NCI-H526 treated with DMSO at 0.1 percent for 48 hours (cell line): ENCODE measurements at places on chromosomes 7 and 10.

GRCh38 chr7:124992851-124993562 is 63.4 kb upstream of the POT1 start:
- DNase-seq: no peak

GRCh38 chr10:109696981-109697775 is 226.1 kb downstream of the XPNPEP1 start:
- no peak for DNase-seq

DNA sequence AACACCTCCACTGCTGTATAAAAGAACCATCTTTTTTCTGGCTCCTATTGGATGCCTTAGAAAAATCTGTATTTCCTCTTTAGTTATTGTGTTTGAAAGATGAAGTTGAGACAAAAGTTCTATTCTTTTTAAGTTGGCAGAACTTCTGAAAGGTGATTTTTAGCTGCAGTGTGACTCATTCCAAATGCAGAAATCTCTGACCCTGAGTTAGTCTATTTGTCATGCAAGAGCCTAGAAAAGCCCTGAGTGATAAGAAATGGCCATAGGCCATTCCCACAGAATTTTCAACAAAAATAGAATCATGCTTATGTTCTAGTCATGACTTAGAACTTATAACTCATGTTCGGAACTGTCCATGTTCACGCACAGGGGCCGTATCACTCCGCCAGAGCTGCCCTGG is 89.1 kb downstream of the EGFR start:
- DNase-seq: no peak

- DNase-seq: no peak
Observed at GRCh38 chr7:114368492-114368891, 46.1 kb upstream of the FOXP2 start.

GRCh38 chr10:77716458-77717317 is 79.1 kb upstream of the KCNMA1 start:
- DNase-seq: no peak

DNA sequence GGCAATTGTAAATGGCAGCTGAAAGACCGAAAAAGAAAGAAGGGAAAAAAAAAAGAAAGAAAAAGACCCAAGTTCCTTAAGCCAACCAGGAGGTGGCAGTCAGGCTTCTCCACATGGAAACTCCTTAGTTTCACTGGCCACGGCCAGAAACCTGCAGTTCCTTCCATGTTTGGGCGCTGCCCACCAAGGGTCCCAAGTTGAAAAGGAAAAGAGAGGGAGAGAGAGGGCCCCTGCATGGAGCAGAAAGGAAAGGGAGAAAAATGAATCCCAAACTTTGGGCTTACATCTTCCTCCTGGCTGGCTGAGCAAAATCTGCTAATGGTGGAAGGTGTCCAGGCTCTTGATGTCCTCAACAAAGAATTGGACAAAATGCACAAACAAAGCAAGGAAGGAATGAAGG is 31.8 kb upstream of the ABCA13 start:
- DNase-seq: no peak

- no peak for DNase-seq
Observed at GRCh38 chr10:125768219-125768855, 7.3 kb downstream of the MMP21 start.

GRCh38 chr7:144018065-144018464 is 17.9 kb downstream of the OR6B1 start:
- no peak for DNase-seq

GRCh38 chr7:71272509-71273490 is 140.9 kb downstream of the GALNT17 start:
- DNase-seq: no peak

DNA sequence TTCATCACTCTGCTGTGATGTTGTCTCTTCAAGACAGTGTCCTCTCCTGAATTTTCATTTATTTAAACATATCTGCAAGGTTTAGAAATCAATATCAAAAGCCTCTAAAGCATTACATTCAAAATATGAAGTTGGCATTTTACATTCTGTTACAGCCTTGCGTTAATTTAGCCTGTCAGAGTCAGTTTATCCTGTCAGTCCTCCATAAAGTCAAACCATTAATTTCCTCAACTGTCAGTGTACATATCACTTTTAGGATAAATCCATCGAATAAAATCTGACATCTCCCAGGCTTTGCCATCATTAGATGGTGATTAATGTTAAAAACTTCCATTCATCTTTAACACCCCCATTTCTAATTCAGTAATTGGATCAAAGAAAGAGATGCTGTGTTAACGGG is 77.0 kb downstream of the NPY start:
- DNase-seq: no peak

- no peak for DNase-seq
Observed at GRCh38 chr7:134444961-134445315, 14.0 kb downstream of the AKR1B1 start.

DNA sequence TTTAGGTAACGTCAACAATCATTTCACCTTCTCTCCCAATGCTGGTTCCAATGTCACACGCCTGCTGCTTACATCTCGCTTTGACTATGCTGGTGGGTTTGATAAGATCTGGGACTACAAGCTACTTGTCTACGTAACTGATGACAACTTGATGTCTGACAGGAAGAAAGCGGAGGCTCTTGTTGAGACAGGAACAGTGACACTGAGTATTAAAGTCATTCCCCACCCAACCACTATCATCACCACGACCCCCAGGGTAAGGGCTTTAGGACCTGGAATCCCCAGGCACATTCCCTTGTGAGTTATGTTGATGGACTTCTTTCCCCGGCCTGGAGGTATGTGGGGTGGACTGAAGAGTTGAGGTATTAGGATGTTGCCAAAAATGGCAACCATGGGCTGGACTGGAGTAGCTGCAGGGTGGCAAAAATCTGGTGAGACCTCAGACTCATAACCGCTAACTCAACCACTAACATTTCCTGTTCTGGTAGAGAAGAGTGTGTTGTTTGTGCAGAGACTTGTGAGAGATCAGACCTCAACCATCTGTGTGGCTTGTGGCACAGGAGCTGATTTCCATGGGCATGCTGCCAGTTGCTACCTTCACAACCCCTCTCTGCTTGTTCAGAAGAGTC is 59.2 kb downstream of the CDHR3 start:
- peak; percentile 76 for DNase-seq

DNA sequence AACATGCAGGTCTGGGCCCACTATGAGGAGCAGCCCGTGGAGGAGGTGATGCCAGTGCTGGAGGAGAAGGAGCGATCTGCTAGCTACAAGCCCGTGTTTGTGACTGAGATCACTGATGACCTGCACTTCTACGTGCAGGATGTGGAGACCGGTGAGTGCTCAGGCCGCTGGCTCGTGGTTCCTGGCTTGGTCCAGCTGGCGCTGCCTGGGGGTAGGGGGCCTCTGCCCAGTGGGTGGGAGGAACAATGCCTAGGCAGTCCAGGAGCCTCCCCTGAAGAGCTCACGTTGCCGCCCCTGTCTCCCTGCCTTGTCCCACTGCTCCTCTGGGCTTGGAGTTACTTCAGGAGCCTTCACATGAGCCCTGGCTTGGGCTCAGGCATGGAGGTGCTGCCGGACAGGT is 50.1 kb upstream of the LRRC4 start:
- DNase-seq: no peak

GRCh38 chr10:95374597-95375209 is 83.9 kb upstream of the PDLIM1 start:
- DNase-seq: peak; percentile 32

- no peak for DNase-seq
Observed at GRCh38 chr10:79319115-79319771, 28.0 kb upstream of the PPIF start.

GRCh38 chr7:26365901-26366275 is 74.2 kb downstream of the SNX10 start:
- no peak for DNase-seq

DNA sequence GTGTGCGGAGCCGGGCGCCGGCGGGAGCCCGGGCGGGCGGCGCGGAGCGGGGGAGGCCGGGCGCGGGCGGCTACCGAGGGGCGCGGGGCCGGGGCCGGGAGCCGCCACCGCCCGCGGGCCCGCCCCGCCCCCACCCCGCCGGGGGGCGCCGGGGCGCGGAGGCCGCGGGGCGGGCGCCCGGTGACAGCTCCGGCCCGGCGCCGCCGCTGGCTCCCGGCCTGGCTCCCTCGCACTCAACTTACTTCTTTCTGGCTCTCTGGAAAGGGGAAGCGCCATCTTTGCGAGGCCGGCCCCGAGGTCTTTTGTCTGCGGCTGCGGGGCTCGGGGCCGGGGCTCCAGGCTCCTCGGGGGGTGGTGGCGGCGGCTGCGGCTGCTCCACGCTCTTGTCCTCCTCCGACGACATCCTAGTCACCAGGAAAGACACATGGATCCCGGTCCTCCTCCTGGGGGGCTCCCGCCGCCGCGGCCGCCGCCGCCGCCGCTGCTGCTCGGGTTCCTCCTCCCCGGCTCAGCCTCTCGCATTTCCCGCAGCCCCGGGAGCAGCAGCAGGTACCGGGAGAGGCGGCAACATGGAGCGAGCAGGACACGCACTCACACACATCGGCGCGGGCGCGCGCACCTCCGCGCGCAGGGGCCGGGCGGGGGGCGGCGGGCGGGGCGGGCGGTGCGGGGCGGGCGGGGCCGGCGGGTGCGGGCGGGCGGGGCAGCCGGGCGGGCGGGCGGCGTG is at the start of gene KMT2C:
KMT2C (minus strand) TSS at position 620 of the 727 bp plus-strand sequence; CDS start at position 403, 217 bp downstream.
- peak; percentile 69 for DNase-seq

GRCh38 chr7:13725591-13725990 is 263.9 kb downstream of the ETV1 start:
- DNase-seq: no peak

DNA sequence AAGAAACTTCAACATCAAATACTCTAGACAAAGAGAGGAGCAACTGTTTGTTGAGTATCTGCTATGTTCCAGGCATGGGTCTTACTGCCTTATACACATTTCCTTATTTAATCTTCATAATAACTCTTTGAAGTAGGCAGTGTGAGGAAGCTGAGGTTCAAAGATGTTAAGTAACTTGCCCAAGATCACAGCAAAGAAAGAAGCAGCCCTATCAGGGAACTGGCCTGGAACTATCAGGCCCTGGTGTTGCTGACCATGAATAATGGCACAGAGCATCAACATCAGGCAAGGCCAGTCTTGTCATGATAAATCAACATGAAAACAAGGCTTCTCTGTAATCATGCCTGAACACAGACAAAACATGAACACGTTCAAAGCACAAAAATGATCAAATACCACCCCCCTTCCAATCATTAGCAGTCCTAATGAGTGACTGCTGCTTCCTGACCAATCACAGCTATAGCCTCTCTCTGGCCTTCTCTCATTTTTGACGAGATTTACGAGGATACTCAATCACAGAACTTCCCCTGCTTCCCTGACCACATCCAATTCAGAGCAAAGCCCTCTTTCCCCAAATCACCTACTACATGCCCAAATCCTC is 2.3 kb downstream of the GSDME start:
- DNase-seq: no peak

- DNase-seq: no peak
Observed at GRCh38 chr7:132394283-132395198, 181.7 kb downstream of the PLXNA4 start.

DNA sequence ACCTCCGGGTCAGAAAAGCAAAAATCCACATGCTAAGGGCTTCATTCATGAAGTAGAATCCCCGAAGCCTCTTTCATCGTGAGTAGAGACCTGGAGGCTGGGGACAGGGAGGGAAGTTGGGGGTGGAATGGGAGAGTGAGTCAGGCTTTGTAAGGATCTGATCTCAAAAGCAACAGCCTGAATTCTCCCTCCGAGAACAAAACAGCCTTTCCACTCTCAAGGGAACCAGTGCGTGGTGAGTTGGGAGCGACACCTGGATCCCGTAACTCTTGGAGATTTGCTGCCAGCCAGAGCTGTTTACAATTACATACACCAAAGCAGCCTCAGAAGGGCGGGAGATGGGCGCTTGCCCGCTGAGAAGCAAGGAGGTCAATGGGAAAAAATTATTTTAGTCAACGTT is 10.8 kb downstream of the AFAP1L2 start:
- DNase-seq: no peak

- no peak for DNase-seq
Observed at GRCh38 chr7:4198301-4198700, 483.8 kb upstream of the FOXK1 start.

DNA sequence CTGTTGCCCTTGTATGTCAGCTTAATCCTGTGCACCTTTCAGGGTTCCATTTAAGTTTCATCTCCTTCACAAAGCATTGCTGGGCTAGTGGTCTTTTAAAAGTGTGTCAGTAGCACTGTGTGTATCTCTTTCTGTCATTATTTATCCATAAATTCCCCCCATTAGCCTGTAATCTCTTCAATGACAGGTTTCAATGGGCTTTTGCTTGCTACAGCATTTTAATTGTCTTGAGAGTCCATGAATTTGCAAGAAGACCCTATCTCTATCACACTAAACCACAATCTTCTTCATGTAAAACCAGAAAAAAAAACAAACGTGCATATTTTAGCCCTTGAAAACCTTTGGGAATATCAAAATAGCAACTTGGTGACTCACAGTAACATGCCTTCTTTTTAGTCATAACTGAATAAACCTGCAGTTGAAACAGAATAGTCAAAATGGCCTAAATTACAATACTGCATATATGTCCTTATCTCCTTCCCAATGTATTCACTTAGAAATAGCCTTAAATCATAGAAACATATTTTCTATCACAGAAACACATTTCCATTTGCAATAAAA is 118.6 kb downstream of the PON1 start:
- no peak for DNase-seq

GRCh38 chr7:27112955-27113949 is 10.8 kb upstream of the HOXA2 start:
- DNase-seq: no peak

DNA sequence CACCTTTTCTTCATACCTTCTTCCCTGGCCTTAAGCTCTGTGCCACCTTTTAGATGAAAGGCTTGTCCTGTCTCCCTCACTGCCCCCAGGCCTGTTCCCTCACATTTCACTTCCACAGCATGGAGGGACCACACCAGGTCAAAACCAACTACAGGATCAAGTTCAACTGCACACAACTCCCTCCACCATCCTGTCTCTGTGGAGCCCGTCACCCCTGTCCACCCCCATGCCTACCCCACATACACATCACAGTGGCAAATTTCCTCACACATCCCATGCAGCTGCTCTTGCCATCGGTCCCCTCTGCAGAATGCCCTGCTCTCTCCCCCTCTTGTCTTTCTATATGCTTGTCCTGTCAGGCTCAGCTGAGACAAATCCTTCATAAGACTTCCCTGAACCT is 154.1 kb downstream of the USP6NL start:
- DNase-seq: no peak

GRCh38 chr10:21978191-21978862 is 25.2 kb downstream of the DNAJC1 start:
- DNase-seq: no peak

DNA sequence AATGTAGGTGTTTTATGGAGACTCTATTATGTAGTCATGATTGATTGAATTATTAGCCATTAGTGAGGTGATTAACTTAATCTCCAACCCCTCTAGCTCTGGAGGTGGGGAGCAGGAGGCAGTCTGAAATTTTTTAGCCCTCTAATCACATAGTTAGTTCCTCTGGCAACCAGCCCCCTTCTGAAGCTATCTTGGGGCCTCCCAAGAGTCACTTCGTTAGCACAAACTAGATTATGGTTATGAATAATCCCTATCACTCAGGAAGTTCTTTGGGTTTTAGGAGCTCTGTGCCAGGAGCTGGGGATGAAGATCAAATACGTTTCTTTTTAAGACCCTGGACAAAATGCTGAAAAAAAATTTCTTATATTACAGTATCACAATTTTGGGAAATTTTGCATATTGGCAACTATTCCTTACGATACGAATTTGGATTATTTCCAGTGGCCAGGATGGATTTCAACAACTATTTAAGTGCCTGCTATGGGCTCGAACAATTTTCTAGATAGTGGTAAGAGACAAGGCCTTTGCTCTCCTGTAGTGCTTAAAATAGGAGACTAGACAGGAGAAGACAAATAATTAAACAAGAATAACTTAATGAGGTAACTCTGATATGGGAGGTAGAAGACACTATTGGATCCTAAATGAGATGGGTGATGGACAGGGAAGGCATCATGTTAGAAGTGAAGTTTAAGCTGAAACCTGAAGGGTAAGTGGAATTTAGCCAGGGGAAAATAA is 52.9 kb downstream of the BTAF1 start:
- no peak for DNase-seq
